ENCODE measurements at places on chromosomes 6 and 20.
A peak's percentile ranks its signal among the peaks of the same experiment; 100 is the strongest.

- DNase-seq, result no peak
Measured at GRCh38 chr6:37006793-37007339, 1.4 kb downstream of the FGD2 start.

GRCh38 chr6:4682431-4683097, 93.6 kb upstream of the CDYL start:
- no peak for DNase-seq

DNA sequence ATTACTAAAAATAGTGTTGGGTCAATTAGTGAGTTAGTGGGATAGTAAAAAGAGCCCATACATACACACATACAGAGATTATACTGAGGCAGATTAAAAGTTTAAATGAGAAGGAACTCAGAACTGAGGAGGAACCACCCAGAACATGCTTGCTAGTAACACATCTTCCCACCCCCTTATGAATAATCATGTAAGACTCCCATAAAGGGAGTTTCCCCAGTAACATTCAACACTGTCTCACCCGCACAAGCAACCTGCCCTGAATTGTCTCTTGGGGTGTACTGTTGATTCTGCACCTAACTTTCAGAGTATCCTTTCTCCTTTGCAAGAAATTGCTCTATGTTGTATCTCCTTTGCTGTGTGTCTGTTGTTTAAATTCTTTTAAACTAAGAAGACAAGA, 11.1 kb upstream of the HLA-DQB2 start:
- DNase-seq, result no peak

- no peak for DNase-seq
Measured at GRCh38 chr6:10411971-10412460, 2.9 kb downstream of the TFAP2A start.

- DNase-seq, result no peak
Measured at GRCh38 chr6:31529329-31530150, 778 bp downstream of the MCCD1 start.

GRCh38 chr6:63709148-63709547, 73.5 kb downstream of the PHF3 start:
- no peak for DNase-seq

GRCh38 chr20:61812121-61812844, 253.4 kb downstream of the TAF4 start:
- DNase-seq, result no peak

- no peak for DNase-seq
Measured at GRCh38 chr6:107353773-107354382, 105.5 kb downstream of the PDSS2 start.

DNA sequence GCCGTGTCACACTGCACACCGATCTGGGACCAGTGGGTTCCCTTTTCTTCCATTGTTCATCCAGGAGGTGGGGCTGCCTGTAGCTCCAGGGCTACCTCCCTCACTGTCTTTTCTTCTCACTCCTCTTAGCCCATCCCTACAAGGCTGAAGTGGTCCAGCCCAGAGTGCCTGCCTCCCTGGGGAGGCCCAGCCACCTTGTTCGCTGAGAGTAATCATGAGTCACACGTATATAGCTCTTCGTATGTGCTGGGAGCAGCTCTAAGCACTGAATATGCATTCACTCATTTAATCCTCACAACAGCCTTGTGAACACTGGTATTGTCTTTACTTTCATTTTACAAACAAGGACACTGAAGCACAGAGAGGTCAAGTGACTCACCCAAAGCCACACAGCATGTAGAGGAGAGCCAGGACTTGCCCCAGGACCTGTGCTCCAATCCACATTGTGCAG, 14.7 kb upstream of the CCDC167 start:
- DNase-seq, result no peak

DNA sequence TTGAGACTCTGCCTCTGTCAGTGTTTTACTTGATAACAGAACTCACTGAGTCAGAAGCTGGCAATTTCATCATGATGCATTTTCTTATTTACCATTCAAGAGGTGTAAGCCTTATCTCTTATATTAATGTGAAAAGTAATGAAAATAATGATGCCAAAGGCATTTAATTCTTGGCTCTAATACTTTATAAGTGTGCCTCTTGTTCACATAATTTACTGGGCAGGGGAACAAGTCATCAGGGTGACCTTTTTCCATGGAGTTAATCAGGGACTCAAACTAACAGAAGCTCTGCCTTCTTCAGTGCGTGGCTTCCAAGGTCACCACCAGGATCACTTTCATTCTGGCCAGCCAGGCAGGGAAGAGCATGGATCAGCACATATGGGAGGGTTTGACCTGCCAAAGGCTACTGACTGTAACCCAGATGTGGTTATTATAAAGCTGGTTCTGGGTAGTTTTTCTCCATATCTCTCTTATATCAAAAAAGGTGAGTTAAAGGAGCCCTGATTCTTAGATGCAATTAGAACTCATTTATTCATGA, 5.2 kb upstream of the PLCB1 start:
- DNase-seq, result no peak

- DNase-seq, result peak; percentile 88
Measured at GRCh38 chr6:43096451-43097097, 20.5 kb downstream of the PTK7 start.

DNA sequence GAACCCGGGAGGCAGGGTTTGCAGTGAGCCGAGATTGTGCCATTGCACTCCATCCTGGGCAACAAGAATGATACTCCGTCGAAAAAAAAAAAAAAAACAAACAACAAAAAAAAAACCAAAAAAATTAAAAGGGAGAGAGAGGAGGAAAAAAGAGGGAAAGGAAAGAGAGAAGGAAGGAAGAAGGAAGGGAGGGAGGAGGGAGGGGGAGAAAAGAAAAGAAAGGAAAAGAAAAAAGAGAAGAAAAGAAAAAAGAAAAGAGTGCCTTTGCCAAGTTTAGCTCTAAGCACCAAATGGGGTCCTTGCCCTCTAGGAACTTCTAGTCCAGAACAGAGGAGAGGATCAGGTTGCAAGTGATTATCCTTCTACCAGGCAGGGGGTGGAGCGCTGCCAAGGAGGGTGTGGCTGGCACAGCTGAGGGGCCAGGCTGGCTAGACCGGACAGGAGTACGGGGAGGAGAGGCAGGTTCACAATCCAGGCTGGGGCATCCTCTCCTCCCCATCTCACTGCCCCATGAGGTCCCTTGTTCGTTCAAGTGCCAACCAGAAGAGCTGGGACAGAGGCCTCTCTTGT, 19.1 kb downstream of the GNAS start:
- no peak for DNase-seq

DNA sequence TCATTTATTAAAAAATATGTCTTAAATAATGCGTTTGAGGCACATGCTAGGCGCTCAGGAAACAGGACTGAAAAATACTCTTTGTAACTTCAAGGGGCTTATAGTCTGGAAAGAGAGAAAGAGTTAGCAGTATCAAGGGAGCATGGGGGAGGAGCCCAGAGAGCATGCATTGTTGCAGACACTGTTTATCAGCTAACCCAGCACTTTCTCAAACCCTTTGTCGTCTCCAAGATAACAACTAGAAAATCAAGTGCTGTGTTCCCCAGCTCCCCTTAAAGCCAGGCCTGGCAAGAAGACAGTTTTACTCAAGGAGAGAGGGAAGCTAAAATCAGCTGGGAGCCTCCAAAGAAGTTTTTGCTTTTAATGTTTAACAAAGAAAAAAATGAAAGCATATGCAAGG, 98.4 kb downstream of the PERP start:
- DNase-seq, result no peak

DNA sequence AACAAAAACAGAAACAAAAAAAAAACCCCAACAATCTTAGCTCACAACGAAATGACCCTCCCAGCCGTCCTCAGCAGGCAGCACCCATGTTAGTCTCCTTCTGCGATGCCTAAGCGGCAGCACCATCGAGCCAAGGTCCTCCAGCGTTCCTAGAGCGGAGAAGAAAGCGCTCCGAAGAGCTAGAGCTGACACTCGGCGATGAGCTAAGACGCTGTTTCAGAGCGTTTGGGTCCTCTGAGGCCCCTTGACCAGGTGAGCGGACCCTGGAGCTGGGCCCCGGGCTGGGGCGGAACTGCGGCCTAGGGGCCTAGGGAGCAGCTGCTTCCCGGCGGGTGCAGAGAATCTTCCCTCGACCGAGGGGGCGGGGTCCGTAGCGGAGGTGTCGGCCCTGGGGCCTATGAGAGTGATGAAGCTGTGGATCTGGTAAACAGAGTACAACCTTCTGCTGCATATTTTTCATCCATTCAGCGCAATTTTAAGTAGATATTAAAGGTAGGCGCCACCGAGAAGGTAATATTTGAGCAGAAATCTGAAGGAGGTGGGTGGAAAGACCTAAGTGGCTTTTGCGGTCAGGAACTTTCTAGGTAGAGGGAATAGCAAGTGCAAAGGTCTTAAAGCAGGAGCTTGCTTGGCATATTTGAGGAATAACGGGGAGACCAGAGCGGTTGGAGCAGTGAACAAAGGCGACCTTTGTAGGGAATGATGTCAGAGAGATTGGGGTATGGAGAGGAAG, at the start of gene ZSCAN26:
TSS of gene ZSCAN26 (plus strand) at position 182 of the 733 bp plus-strand sequence. CDS start 4,777 bp downstream, outside the sequence.
- DNase-seq, result peak; percentile 72

DNA sequence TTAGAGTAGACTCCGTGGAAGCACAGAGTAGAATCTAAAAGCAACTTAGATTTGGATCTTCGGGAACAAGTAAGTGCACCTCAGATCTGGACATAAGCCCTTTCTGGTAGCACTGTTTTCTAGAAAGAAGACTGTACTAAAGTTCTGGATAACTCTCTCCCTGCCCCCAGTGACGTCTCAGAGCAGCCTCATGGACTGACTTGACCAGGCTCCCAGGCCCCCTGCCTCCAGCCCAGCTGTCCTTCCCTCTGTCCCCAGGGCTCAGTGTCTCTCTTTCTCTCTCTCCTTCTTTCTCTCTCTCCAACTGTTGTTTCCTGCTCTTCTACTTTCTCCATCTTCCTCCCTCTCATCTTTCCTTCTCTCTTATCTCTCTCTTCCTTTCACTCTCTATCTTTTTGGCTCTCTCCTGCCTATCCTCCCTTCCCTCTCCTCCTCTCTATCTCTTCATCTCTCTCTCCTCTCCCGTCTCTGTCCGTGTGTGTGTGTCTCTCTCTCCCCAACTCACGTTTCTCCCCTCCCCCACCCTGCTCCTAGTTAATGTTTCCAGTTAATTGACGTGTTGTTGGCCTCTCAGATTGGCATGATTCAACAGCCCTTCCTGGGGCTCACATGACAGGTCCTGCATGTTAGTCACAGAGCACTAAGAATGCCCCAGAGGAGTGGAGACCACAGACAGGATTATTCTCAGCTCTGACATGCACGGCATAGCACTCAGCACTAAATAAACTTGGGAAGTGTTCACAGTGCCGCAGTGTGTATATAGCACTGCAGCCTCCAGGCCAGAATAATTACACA, 180.4 kb upstream of the FOXQ1 start:
- DNase-seq, result peak; percentile 72

DNA sequence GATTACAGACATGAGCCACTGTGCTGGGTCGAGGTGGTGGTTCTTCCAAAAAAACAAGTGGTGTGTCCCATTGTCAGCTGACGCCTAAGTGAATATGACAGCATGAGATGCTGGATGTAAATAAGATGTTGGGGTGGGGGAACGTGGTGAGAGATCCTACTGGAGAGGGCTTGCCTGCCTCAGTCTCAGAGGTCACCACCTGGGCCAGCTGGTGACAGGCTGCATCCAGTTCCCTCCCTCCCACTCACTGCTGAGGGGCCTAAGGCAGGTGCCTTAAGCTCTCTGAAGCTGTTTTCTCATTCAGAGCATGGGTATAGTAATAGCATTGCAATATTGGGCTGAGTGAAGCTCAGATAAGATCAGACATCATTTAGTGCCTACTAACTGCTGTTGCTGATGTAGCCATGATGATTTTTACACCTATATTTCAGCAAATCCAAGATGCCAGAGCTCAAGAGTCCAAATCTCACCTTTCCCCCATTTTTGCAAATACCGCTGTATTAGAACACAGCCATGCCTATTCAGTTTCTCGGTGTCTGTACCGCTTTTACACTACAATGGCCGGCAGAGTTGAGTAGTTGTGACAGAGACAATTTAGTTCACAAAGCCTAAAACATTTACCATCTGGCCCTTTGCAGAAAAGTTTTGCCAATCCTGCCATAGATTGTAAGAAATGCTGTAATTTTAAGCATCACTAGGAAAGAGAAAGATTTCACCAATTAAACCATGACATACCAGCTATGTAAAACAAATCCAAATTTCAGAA, 171.3 kb downstream of the ANKRD60 start:
- no peak for DNase-seq

DNA sequence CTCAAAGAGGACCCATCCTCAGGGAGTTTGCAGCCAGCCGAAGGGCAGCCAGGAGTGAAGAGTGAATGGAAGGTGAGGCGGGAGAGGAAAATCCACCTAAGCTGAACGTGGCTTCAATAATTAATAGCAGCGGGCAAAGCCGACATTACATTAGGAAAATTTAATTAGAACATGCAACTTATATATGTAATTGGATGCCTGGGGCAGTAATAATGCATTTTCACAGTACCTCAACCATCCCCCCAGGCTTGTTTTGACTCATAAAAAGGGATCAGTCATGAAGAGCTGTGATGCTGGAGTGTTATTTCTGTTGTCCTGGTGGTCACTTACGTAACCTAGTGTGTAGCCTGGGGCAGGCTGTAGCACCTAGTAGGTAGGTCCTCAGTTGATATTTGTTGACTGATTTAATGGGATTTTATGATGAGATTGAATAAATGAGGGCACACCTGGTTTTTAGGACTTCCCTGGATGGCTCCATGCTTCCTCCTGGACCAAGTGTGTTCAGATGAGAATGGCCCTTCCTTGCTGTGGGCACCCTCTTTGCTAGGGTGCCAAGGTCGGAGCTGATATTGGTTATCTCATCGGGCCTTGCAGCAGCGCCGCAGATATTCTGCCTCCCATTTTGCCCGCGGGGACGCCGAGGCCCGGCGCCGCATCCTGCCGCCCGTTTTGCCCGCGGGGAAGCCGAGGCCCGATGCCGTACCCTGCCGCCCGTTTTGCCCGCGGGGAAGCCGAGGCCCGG, 128.8 kb downstream of the CDH26 start:
- DNase-seq, result peak; percentile 53

DNA sequence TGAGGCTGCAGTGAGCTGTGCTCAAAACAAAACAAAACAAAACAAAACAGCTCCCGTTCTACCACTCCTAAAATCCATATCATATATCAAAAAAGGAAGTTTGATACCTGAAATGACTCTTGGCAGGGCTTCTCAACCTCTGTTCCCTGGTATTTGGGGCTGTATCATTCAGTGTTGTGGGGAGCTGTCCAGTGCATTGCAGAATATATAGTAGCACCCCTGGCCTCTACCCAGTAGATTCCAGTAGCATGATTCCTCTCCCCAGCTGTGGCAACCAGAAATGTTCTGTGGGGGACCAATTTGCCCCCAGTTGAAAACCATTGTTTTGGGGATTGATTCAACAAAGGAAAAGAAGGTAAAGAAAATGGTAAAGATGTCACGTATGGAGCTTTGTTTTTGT, 238.9 kb downstream of the PRL start:
- DNase-seq, result no peak

GRCh38 chr6:72865467-72865866, 243.6 kb downstream of the KCNQ5 start:
- DNase-seq, result no peak

DNA sequence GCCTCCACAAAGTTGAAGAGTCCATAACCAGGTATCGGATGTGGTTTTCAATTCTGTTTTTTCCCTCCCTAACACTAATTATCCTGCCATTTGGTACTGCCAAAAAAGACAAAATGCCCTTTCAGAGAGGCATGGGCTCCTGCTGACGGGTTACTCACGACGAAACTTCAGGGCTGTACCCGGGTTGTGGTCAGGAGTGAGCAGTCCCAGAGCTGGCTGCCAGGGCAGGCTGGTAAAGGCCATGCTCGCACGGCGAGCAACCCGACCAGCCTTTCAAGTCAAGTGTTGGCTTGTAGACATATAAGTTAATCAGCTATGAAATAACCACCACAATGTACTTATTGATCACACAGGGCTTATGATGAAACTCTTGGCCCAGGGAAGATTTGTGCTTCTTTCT, 152.5 kb downstream of the FOXC1 start:
- DNase-seq, result no peak

Data from RWPE2 (cell line).